ENCODE measurements at places on chromosomes 7 and 10.

- no peak for DNase-seq
These were observed 306.7 kb upstream of the MBL2 start for GRCh38 chr10:53079283-53079682.

DNA sequence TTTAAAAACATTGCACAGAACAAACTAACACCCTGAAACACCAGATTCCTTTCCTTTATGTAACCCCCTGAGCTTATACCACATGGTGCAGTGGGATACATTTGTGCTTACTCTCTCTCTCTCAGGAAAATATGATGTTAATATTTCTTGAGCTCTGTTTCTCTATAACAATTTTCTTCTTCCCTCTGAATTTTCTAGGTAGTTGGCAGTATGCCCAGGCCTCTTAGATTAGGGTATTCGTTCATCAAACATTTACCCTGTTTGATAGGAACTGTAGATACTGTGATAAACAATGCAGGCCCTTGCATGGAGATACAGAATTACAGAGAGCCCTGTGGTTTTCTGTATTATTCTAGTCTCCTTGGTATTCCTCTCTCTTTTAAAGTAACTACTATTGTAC, 567.8 kb downstream of the IPMK start:
- DNase-seq, result no peak

GRCh38 chr10:1774796-1775195, 37.5 kb upstream of the ADARB2 start:
- no peak for DNase-seq

GRCh38 chr10:102941401-102941800, 23.3 kb downstream of the CNNM2 start:
- no peak for DNase-seq

- DNase-seq, result no peak
These were observed 111.1 kb upstream of the AFAP1L2 start for GRCh38 chr10:114515298-114515914.

GRCh38 chr10:2326411-2326810, 589.1 kb upstream of the ADARB2 start:
- DNase-seq, result no peak

GRCh38 chr10:80281784-80282765, 7.4 kb downstream of the MAT1A start:
- no peak for DNase-seq

- DNase-seq, result no peak
These were observed 184.0 kb downstream of the CCDC7 start for GRCh38 chr10:32629910-32630309.

GRCh38 chr7:98802781-98803110, 67.1 kb downstream of the TMEM130 start:
- no peak for DNase-seq
